ENCODE measurements at places on chromosomes 6 and 20.

- DNase-seq = no peak
Observed at GRCh38 chr6:39079197-39080125, 30.9 kb downstream of the GLP1R start.

DNA sequence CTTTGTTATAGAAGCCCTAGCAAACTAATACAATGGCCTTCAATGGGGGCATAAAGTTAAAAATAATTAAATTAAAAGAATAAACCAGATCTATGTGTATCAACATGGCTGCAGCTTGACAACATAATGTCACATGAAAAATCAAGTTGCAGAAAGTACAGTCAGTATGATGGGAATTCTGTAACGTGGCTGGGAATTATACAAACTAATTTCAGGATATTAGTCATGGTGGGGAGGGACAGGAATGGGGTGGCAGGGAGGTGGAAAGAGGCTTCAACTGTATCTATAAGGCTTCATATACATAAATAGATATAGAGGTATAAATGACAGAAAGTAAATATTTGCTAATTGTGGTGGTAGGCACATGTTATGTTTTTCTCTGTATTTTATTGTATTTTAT lies 107.1 kb downstream of the UNC5CL start:
- no peak for DNase-seq

DNA sequence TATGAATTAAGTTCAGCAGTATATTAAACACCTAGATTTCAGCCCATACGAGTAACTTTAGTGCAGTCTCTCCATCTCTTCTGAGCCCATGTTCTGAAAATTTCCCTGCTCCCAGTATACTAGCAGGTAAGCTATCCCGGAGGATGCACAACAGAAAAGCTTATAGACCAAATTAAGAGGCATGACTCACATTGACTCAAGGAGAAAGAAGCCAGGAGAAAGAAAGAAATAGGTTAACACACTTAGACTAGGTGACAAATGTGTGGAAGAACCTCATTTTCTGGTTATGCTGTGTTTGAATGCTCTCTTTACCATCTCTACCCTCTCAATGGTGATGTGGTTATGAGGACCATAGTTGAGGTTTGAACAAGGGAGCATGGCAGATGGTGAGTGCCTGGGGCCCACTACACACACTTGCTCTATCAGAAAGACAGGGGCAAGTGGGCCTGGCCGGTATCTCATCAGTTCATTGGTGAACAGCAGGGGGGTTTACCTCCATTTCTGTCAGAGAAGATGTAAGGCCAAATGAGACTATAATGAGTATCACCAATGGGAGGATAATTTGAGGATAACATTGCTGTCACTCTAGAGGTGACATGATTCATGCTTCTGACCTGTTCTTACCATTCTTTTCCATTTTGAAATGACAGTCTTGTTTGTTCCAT lies 902.3 kb upstream of the FLRT3 start:
- no peak for DNase-seq

GRCh38 chr20:34820805-34821578 lies 4.5 kb downstream of the NCOA6 start:
- DNase-seq = no peak

- no peak for DNase-seq
Observed at GRCh38 chr20:17460119-17460518, 71.1 kb downstream of the BFSP1 start.
